Fibroblast of villous mesenchyme (primary cell): ENCODE measurements at places on chromosomes 5 and 9.

GRCh38 chr5:37054391-37054790, 177.8 kb downstream of the NIPBL start:
- no peak for DNase-seq

GRCh38 chr5:19125956-19126713, 861.9 kb downstream of the CDH18 start:
- no peak for DNase-seq

GRCh38 chr5:60517850-60518249, 182.1 kb downstream of the DEPDC1B start:
- no peak for DNase-seq

- DNase-seq: no peak
Measured at GRCh38 chr9:91134608-91135007, 227.1 kb downstream of the AUH start.

- peak; percentile 19 for DNase-seq
Measured at GRCh38 chr5:169702693-169703481, 65.8 kb downstream of the DOCK2 start.

GRCh38 chr9:90054810-90055209, 450.0 kb downstream of the GADD45G start:
- DNase-seq: no peak

DNA sequence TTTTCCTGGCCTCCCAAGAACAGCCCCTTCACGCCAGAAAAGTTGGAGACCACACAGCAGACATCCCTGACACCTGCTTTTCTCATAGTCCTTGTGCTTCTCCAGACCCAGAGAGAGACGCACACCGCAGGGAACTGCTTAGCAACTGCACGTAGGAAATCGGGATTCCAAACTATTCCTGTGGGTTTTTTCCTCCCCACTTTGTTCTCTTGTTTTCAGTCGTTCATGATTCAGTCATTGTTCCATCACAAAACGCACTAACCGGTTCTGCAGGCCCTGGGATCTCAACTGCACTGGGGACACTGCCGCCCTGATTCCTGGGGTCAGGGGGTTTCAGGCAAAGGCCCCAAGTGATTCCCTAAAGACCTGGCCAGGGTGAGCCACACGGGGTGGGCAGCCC, 588.0 kb upstream of the KLF4 start:
- no peak for DNase-seq

DNA sequence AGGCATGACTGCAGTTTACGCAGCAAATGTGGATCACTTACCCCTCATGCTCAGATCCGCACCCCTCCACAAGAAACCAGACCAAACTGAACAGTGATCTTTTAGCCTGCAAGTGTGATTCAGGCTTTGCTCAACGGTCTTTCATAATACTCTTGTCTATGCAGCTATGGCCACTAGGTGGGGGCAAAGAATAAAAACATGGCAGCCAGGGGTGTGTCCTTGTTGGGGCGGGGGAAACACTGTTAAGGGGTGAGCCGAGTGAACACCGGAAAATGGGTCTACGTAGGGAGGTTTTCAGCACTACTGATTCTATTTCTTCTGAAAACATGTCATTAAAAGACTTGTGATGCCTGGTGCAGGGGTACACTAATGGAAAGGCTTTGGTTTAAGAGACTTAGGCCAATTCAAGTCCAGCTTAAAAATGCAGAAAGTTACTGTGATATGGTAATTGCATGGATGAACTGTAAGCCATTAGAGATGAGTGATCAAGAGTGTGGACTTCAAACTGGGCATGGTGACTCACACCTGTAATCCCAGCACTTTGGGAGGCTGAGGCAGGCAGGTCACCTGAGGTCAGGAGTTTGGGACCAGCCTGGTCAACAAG, 49.9 kb upstream of the GPR151 start:
- DNase-seq: peak; percentile 62

GRCh38 chr9:137293094-137293481, 9.0 kb downstream of the NRARP start:
- DNase-seq: no peak

DNA sequence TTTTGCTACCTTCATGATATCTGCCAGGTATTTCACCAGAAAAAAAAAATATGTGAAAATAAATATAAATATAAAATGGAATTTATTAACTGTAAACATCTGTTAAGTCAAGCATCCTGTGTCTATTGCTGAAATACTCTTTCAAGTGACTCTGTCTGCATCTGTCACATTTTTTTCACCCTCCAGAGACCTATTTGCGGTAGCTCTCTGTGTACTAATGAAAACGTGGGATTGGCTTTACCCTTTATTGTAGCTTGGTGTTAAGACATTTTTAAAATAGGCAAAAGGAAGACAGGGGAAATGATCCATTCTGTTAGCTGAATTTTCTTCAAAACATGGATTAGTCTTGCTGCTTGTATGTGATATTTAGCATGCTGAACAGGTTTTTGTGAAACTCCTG, 536.0 kb upstream of the WWC1 start:
- DNase-seq: no peak

DNA sequence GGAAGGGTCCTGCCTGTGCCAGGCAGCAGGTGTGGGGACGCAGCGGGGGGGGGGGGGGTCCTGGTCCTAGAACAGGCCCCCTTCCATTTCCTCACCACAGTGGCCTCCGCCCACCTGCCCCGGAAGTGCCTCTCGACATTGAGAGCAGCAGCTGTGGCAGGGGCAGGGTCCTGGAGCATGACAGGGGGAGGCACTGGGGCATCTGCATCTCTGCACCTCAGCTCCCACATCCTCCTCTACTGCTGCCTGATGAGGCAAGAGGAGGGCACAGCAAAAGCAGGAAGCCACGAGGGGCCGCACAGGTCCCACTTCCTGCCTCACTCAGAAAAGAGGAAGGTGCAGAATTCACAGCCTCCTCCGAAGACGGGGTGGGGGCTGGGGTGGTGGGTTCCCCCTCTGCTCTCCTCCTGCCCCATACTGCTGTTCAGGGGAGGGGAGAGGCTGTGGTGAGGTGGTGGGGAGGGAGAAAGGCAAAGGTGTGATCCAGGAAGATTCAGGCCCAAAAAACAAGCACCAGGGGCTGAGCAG, 14.8 kb downstream of the AKNA start:
- DNase-seq: no peak

DNA sequence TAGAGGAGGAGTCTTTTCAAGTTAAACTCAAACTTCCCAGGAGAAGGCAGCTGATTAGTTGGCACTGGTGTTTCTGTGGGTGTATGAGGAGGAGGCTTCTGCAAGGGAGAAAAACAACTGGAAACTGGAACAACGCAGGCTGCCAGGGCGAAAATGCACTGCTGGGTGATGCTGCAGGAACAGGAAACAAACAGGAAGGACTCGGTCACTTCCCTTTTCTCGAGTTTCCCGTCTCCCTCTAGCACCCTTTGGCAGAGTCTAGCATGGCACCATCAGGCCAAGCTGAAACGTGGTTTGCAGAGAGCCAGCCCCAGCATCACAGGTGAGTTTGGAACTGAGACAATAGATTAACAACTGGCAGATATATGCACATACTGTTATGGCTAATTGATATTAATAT, 77.5 kb upstream of the CAST start:
- DNase-seq: no peak

- no peak for DNase-seq
Measured at GRCh38 chr5:80962630-80963520, 2.7 kb downstream of the RASGRF2 start.

DNA sequence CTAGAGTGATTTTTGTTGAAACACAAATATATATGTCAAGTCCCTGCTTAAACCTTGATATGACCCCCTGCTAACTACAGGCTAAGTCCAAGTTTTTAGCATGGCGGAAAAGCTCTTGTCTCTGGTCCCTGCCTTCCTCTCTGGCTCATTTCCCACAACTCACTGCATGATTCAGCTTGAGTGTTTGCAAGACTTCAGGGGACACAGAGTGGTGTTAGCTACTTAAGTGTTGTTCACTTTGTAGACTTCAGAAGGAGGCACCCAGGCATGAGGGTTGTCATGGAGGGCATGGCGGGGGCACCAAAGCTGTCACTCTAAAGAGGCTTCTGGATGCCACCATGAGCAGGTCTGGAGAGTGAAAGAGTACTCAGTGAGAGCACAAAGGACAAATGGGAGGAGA, 362.4 kb upstream of the ACTBL2 start:
- DNase-seq: no peak

DNA sequence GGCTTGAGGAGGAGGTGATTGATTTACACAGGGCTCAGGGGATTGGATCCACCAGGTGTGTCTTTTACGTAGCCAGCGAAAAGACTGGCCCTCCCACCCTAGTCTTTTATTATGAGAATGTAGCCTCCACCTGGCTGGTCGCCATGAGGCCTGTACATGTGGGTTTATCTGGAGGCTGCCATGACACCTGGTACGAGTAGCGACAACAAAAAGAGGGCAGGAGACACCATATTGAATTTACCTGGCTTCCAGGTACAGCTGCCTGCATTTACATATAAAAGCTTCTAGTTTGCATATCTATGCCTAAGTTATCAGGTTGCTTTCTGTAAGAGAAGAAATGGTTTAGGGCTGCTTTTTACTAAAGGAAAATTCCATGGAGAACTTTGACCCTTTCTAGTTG, 1173.7 kb upstream of the SEMA6A start:
- no peak for DNase-seq

DNA sequence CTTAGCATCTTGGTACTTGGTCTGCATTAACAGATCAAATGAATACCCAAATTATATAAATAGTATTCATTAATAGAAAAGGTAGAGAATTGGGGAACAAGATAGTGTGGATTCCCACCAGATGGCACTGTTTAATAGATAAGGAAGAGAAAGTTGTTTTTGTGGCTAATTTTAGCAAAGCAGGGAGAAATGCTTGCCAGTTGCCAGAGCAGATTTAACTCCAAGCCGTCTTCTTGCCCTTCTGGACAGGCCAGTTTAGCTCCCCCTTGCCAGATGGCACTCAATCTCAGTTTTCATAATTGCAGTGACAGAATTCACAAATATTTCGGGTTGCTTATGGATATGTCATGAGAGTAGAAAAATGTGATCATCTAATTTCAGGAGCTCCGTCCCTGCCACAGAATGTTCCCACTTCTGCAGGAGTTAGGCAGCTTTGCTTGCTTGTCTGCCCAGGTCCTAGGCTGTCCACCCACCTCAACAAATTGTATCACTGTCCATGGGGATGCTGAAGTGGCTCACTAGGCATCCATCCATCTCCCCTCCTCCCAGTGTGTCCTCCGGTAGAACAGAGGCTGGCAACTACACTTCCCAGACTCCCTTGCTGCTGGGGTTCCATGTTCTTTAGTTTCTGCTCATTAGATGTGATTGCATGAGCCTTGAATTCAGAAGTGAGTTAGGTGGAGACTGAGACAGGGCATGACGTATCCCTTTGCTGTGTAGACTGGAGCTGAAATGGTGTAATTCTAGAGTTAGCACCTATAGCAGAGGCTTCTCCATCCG, 11.8 kb upstream of the HEXB start:
- DNase-seq: peak; percentile 61

- no peak for DNase-seq
Measured at GRCh38 chr5:131381777-131382176, 117.9 kb downstream of the CDC42SE2 start.

- no peak for DNase-seq
Measured at GRCh38 chr5:59785676-59786333, 107.7 kb downstream of the PDE4D start.

DNA sequence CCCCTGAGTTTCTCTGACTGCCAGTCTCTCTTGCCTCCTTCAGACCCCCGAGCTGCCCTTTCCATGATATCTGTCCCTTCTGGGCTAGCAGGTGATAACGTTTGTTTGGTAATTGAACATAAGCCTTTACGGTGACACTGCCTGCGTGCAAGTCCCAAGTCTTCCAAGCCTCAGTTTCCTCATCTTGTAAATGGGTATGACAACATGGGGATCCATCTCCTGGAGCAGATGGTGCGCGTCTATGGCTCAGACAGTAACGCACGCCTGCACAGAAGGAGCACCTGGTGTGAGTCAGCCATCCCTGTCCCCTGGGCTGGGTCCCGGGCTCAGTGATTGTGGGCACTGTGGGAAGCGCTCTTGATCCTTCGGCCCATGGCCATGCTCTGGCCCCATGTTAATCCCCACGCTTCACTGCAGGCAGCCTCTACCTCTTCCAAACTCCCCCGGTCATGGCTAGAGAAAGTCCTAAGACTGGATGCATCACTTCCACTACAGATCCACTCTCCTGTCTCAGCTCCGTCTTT, 85.8 kb downstream of the DAP start:
- DNase-seq: no peak
